ENCODE measurements at places on chromosomes 7 and 10.

DNA sequence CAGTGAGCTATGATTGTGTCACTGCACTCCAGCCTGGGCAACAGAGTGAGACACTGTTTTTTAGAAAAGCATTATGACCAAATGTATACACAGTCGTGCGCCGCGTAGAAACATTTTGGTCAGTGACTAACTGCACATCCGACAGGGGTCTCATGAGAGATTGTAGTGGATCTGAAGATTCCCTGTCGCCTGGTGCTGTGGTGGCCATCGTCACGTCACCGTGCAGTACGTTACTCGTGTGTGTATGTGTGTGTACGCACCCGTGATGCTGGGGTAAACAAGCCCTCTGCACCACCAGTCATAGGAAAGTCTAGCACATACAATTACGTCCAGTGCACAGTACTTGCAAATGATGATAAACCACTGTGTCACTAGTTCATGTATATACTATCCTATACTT, 109.4 kb downstream of the ELFN1 start:
- no peak for DNase-seq

- DNase-seq = peak; percentile 72
These were observed 244.4 kb upstream of the SLC26A5 start for GRCh38 chr7:103690242-103690974.

- DNase-seq = no peak
These were observed 178.6 kb downstream of the GATA3 start for GRCh38 chr10:8233049-8233448.

GRCh38 chr10:22852712-22853353, 75.0 kb upstream of the ARMC3 start:
- DNase-seq = no peak

DNA sequence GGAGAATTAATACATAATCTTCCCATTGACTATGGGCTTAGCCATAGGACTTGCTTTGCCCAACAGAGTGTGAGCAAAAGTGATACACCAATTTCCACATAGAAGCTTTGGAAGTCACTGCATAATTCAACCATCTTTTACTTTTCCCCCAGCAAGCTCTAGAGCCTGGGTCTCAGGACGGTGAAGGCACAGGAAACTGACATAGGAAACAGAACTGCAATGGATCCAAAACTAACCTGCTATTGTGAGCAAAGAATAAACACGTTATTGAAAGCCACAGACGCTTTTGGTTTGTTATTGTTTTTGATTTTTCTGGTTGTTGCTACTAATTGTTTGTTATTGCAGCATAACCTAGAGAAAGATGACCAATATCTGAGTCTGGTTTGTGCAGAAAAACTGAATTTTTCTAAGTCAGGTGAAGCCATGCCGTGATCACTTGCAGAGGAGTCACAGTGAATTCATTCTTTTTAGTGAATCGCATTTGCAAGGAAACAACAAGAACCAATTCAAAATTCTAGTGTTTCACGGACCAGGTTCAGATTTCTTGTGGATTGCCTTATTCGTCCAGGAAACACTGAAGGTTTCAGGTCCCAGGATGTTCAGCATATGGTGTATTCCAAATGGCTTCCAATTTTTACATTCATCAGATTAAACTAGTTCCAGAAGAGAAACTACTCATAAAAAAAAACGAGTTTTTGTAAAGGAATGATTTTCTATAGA, 52.8 kb downstream of the CUBN start:
- no peak for DNase-seq

GRCh38 chr10:36114913-36115312, 472.8 kb upstream of the FZD8 start:
- no peak for DNase-seq

GRCh38 chr7:12162415-12163113, 48.5 kb upstream of the TMEM106B start:
- no peak for DNase-seq

GRCh38 chr7:14842523-14842922, 60.0 kb downstream of the DGKB start:
- DNase-seq = peak; percentile 57

GRCh38 chr10:115045499-115045898, 47.7 kb upstream of the ATRNL1 start:
- DNase-seq = peak; percentile 2

GRCh38 chr7:74289659-74290552, 699 bp downstream of the CLIP2 start:
- DNase-seq = no peak

GRCh38 chr10:119667562-119668328, 16.6 kb downstream of the BAG3 start:
- peak; percentile 77 for DNase-seq

DNA sequence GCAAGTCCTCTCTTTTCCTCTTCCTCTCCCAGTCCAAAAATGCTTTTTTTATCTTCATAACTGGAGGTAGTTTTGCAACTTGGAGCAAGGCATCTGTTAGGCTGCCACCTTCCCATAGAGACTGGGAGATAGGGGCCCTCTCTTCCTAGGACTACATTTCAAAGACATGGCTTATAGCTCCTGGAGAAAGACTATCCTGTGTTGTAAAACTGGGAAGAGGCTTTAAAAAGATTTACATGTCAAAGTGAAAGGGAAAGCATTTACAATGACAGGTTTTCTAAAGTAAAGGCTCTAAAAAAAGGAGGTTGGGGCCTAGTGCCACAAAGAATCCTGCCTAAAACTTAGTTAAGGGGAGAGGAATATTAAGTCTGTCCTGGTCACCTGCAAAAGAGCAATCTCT, 82.2 kb upstream of the SEMA3E start:
- DNase-seq = no peak

- DNase-seq = peak; percentile 96
These were observed 19.7 kb upstream of the FKBP9 start for GRCh38 chr7:32937344-32938174.

DNA sequence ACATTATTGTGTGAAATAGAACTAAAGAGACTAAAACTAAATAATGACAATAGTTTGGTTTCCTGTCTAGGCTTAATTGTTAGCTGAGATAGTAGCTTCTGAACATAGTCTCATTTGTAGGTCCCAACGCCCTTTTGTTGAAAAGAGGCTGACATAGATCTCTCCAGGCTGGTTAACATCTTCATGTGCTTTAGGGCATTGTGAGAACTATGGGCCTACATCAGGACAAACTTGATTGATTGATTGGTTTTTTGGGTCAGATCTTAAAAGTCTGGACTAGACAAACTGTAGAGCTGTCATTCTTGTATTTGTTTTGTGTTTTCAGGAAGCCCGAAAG, 869 bp downstream of the CHCHD1 start:
- DNase-seq = no peak

DNA sequence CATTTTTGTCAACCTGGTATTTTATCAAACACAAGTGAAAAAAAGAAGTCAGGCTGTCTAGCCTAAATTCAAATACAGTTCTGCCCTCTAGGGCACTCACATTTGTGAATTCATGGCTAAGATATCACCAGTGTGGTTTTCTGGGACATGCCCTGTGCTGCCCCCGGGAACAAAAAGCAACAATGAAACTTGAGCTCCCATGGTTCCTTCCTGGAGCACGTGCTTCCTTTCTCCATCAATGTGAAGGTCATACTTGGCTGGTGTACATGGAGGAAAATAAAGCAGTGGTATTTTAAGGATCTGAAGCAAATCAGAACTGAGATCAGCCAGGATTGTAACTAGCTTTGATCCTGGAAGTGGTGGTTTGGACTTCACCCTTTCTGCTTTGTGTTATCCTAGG, 128.9 kb upstream of the FRMD4A start:
- no peak for DNase-seq

DNA sequence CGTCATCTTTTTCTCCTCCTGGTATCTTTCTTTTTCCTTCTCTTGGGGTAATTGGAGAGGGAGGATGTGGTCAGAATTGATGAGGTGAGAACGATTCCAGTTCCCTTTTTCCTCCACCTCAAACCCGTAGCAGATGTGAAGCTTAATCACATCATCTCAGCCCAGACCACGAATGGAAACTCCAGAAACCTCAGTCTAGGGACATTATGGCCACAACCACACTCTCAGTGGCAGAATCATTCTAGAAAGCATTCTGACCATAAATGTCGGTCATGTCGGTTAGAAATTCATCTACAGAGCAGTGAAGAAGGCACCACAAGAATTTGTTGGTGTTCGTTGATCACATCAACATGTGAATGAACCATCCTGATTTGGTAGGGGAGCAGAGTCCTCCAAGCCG, 78.7 kb downstream of the GATA3 start:
- no peak for DNase-seq

DNA sequence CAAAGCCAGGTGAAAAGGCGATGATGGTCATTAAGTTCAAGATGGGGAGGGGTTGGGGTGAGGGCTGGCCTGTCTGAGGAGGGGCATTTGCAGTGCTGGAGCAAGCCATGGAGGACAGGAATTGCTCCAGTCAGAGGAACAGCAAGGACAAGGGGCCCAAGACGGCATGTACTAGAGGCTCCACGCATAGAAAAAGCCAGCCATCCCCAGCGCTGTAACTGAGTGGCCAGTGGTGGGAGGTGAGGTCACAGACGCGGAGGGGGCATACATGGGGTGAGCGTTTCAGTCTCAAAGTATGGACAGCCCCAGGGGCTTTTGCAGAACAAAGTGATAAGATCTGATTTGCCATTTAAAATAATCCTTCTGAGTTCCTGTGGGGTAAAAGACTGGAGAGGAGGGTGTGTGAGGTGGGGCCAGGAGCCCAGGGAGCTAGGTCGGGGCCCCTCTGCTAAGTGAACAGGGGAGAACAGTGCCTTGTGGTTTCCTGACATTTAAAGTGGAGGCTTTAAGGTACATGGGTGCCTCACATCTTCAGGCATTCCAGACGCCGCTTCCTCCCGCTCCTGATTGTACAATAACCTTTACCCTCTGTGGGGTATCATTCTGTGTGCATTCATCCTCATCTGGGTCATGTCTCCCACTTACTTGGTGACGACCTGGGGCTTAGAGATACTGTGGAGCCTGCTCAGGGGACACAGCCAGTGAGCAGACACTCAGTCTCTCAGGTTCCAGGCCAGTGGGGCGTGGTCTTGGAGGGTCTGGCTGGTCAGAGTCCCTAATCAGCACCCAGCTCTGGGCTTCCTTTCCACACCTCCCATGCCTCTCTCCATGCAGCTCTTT, 105.6 kb upstream of the GPR26 start:
- DNase-seq = no peak

DNA sequence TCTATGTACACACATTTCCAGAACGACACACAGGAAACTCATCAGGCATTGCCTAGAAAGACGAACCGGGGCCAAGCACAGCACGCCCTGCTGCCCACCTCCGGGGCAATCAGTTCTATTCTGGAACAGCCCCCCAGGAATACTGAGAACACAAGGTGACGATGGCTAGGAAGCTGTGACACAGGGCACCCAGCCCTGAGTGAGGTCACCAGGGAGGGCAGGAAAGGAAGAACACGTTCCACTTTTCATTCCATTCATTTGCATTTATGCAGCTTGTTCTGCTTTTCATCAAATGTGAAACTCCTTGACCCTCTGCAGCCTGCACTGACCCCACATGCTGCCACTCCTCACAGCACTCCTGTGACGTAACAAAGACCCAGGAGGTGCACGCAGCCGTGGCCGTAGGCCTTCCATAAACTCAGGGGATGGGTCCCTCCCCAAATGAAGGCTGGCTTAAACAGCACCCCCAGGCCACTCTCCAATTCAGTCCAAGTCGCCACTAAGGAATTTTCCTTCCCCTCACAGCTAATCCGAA, 28.9 kb downstream of the MAD1L1 start:
- no peak for DNase-seq

GRCh38 chr7:18626086-18626485, 130.5 kb downstream of the HDAC9 start:
- no peak for DNase-seq

DNA sequence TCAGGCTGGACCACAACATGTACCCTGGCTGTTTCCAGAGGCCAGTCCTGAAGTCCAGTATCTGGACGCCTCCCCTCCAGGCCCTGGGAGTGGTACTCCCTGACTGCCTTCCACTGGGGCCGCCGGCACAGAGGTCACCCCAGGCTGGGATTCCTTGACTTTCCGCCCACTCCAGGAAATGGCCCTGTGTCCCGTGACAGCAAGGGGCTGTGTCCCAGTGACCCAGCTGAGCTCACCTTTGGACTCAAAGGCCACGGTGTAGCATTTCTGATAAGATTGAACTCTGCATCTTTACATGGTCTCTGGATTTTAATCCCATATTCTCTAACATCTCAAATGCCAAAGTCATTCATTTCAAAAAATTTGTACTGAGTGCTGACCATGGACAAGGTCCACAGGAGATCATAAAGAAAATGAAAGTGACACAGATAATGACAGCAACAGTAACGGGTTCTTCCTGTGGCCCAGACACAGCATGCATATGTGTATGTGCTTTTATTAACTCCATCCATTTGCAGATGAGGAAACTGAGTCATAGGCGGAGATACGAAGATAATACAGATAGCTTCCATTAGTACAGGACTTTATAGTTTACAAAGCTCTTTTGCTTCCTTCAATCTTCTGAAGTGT, 5.4 kb downstream of the ADAMTS14 start:
- DNase-seq = no peak

GRCh38 chr10:129495698-129496097, 28.7 kb downstream of the MGMT start:
- DNase-seq = no peak

DNA sequence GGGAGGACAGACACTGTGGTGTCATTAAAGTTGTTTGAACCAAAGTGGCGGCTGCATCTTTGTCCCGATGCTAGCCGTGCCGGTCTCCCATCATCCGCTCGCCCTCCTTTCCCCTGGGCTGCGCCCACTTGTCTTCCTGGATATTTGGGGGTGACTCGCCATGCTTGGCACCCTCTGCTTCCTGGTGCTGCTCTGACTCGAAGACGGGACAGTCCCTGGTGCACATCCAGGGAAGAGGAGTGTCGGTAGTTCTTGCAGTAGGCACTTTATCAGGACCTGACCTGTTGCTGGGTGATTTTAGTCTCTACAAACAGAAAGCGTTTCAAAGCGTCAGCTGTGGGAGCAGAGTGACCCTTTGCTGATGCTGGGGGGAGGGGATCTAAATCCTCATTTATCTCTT, 68.3 kb upstream of the DNAJB6 start:
- DNase-seq = no peak

GRCh38 chr7:38223306-38223705, 45.3 kb downstream of the STARD3NL start:
- no peak for DNase-seq

- no peak for DNase-seq
These were observed 18.8 kb downstream of the FIGNL1 start for GRCh38 chr7:50431316-50431715.

- no peak for DNase-seq
These were observed 2.4 kb downstream of the PRAP1 start for GRCh38 chr10:133349577-133350011.

- DNase-seq = peak; percentile 58
These were observed 31.7 kb downstream of the MKX start for GRCh38 chr10:27713941-27714340.

GRCh38 chr10:99952799-99953198, 56.9 kb downstream of the DNMBP start:
- DNase-seq = no peak

- no peak for DNase-seq
These were observed 33.7 kb downstream of the SCRN1 start for GRCh38 chr7:29955799-29956486.

DNA sequence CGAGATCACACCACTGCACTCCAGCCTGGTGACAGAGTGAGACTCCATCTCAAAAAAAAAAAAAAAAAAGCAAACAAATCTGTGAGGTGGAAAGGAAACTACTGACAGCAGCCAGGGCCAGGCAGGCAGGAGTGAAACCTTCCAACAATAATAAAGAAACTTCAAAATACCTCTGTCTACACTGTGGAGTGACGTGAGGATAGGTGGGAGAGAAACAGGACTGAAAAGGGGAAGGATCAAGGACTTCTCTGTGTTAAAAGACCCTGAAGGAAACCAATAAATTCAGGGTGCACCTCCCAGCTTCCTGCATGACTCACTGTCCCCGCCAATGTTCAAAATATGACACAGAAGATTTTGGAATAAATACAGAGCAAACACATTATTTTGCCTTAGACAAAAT, 82.9 kb downstream of the KIAA1549 start:
- no peak for DNase-seq
